AG08396 (cell line): ENCODE measurements at places on chromosomes 2 and 18.

DNA sequence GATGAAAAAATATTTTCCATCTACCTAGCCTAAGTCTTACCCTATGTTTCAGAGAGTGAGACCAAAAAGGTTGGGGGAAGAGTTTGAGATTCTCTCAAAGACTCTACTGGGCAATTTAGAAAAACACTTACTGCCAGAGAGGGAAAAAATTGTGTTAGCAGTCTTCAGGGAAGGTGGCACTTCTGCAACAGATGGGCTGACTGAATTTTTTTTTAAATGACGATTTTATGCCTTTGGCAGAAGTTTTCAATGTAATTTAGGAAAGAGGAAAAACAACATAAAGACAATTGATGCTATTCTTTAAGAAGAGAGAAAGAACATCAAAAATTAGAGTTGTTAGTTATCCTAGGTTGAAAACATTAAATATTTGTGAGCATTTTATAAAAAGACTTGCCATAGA is 1894.5 kb upstream of the PIK3C3 start:
- DNase-seq = no peak

DNA sequence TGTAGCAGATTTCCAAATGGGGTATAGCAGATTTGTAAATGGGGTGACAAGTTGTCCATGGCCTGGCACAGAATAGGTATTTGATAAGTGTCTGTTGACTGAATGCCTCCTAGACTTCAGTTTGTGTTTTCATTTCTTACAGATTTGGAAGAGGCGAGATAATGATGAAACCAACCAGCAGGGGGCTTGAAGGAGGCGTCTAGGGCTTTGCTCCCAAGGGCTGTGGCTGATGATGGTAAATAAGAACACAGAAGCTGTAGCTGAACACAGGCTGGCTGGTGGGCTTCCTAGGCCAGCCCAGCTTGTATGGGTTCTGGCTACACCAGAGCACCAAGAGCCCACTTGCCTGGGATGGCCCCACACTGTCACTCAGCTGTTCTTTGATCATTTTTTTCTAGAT is 19.4 kb downstream of the SFTPB start:
- peak; percentile 68 for DNase-seq

DNA sequence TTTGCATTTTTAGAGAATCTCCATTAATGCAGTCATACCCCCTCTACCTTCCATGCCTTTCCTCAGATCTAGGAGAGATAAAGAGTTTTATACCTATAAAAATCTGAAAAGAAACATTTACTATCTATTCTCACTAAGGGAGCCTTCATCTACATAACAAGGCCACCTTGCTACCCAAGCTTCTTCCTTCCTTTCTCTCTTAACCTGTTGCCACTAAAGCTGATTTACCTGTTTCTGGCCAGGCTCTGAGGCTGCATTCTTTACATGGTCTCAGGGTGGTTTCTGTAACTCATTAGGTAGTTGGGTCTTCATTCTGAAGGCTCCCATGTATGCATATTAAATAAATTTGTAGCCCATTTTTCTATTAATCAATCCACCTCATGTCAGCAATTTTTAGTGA is 391.6 kb downstream of the DLGAP1 start:
- no peak for DNase-seq

DNA sequence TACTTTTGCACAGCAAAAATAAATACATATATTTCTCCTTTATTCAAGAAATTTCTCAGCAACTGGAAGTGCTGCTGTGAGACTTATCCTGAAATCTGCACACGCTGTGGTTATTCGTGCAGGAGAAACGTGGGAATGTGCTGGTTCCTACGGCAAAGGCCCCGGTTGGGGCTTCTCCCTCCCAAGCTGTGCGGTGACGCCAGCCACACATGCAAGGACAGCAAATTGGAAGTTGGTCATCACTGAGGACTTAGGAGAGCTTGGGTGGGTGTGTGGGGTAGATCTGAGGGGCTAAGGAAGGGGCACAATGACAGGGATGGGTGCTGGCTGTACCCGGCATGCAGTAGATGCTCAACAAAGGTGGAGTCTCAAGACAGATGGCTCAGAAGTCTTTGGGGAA is 16.5 kb upstream of the MTCL1 start:
- no peak for DNase-seq

DNA sequence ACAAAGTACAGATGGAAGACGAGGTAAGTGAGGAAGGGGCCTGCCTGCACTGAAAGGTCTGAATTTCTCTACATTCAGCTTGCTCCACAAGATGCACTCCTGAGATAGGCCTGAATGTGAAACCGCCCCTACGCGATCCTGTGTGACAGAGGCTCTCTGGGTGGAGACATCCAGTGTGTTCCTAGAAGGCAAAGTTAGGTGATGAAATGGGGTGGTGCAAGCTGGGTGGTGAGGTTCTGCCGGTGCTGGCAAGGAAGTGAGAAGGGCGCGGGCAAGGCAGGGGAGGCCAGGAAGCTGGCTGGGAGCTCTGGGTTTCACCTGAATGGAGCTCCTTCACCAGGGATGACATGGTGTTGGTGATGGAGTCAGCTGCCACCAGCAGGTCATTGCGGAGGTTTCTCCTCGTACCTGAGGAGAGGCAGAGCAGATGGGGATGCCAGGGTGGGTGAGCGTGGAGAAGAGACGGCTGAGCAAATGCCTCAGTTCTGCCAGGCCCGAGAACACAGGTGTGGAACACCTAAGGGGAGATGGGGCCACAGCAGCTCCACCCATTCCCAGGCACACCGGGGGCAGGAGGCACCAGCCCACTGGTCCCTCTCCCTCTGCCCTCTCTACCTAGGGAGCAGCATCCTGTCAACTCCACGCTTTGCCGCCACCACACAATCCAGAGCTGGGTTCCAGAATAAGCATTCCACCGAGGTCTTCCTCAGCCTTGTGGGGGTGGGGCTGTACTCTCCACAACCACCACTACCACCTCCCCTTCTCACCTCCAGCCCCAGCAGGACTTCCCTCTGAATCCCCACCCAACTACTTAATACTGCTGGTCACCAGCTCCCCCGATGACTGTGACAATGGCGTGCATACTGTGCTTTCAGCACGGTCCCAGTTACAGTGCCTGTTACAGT is 45.5 kb upstream of the DNMT3A start:
- no peak for DNase-seq

DNA sequence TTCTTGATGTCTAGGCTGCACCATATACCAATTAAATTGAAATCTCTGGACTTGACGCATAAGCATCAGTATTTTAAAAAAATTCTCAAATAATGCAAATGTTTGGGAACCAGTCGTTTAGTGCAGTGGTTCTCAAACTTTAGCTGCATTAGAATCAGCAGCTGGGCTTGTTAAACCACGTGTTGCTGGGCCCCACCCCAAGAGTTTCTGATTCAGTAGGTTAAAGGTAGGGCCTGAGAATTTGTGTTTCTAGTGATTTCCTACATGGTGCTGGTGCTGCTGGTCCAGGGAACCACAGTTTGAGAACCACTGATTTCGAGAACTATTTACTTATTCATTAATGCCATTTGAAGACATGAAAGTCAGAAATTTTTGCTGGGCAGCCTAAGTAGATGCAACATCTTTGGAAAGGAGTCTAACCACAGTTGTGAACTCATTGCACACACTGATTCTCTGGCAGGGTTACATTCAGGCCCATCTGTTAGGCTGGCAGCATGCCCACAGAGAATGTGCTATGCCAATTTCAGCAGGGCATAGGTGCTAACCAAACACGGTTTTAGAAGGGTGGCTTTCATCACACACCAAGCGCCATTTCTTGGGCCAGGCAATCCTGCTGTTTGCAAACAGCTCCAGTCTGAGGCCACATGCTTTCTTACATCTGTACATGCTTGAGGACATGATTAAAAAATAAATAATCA is 26.4 kb upstream of the ATP5MC3 start:
- no peak for DNase-seq

DNA sequence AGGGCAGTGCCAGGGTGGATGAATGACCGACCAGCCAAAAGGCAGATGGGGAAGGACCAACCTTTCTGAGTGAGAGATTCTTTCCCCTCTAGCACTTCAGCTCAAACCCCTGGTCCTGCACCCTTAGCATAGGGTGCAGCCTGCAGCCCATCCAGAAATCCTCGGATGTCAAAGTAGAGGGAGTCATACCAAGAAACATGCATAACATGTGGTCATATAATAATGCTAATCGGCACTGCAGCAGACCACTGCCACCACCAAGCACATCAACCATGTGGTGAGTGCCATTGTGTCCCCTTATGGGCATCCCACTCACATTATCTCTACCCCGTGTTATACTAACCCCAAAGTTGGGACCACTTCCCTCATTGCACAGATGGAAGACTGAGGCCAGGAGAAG is 17.7 kb downstream of the ATOH8 start:
- DNase-seq = no peak

- DNase-seq = no peak
These were observed 246.1 kb upstream of the ST6GAL2 start for GRCh38 chr2:107132070-107132469.

DNA sequence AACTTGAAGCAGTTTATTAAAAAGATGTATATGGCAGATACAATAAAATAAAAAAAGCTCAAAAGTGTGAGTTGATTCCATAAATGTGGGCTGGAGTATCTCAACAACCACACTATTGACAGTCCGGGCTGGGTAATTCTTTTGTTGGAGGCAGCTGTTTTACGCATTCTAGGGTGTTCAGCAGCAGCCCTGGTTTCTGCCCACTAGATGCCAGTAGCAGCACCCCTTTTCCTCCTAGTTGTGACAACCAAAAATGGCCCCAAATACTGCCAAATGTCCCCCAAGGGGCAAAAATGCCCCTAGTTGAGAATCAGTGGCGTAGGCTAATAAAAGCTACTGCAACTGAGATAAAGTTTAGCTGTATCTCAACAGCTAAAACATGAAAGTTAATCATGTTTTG is 44.8 kb downstream of the CHMP3 start:
- DNase-seq = no peak

DNA sequence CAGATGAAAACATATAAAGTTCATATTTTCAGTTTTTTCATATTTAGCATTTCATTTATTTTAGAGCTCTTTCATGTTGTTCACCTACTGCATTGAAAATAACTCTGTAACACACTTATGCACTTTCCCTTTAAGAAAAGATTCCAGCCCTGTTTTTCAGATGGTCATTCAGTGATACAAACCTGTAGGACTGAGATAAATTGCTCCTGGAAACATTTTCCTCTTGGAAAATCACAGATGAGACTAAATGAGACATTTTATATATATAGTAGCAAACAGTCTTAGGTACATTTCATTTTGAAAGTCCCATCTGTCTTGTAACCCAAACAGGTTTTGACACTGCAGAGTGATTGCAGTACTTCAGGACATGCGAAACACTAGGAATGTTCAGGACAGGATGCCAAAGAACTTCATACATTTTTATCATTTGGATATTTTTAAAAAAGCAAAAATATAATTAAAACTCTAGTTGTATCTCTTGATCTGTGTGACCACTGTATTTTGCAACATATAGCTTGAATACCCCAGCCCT is 412.4 kb downstream of the MTX2 start:
- no peak for DNase-seq
